ENCODE measurements at places on chromosomes 4 and X.

GRCh38 chrX:136789856-136790255 lies 9.1 kb upstream of the ARHGEF6 start:
- DNase-seq = no peak

DNA sequence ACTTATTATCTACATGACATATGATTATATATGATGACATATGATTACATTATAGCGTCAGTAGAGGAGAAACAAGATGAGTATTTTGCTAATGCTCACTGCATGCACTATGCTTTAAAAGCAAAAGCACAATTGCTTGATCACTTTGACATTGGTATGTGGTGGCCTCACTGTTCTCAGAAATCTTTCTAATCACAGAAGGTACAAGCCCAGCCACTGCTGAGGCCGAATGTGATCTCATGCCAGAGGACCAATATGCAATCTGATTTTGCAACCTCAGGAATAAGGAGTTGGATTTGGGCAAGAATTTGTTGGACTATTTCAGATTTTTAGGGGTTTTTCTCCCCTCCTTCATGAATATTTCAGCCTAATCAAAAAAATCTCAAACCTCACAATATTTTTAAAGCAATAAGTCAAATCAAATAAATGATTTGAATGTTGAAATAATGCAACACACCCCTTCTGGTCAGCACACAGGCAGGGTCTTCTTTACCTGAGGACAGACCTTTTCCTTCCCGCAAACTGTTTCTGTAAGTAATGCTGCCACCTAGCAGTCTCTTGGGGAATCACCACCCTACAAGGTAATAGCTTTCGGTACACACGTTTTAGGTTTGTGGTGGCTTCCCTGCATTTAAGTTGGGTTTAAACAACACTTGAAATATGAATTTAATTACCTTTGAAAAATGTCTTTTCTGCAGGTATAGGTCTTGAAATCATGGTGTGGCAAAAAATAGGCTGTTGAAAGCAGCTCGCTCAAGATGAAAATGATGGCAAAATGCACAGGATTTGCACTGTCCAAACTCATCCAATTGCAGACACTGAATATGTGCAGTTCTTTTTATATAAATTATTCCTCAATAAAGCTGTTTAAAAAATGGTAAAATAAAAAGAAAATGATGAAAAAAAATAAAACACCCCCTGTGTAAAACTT lies 4.8 kb upstream of the CXCL13 start:
- DNase-seq = no peak

DNA sequence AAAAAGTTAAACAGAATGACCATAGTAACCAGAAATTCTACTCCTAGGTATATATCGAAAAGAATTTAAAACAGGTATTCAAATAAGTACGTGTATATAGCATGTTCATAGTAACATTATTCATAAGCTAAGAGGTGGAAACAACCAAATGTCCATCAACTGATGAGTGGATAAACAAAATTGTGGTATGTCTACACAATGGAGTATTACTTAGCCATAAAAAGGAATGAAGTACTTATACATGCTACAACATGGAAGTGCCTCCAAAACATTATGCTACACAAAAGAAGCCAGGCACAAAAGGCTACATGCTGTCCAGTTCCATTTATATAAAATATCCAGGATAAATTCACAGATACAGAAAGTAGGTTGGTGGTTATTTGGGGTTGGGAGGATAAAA lies 76.5 kb downstream of the CD99L2 start:
- no peak for DNase-seq

DNA sequence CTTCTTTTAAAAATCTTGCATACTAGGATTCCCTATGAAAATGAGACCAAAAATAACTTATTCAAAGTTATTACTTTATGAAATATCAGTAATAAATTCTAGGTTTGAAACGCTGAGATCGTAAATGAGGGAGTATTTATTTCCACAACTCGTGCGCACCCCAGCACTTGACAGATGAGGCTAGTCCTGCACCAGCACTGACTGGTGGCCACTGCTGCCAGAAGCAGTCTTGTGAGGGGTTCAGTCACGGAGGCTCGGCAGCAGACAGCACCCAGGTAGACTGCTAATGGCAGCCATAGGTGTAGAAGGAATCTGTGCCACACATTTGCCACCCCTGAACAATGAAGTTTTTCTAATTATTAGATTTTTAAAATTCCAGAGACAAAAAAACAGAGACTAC lies 248.7 kb downstream of the CAMK2D start:
- DNase-seq = no peak

- DNase-seq = no peak
Observed at GRCh38 chr4:165597581-165598480, 219.0 kb downstream of the CPE start.

DNA sequence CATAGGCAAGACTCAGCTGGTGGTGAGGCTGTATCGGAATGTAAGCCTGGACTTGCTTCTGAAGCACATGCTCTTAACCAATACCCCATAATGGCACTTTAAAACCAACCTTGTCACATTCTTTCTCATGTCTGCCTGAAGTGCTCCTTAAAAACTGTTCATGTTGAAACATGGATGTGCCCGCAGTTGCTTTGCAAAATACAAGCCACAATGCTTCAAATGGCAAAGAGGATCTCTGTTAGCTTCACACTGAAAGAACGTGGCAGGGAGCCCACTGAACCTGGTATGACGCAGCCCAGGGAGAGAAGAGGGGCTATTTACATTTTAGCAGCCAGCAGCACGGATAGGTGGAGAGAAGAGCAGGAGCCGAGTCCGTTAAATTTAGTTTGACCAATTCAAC lies 29.3 kb downstream of the SOD3 start:
- no peak for DNase-seq

- no peak for DNase-seq
Observed at GRCh38 chr4:160038615-160039014, 935.7 kb downstream of the RAPGEF2 start.

DNA sequence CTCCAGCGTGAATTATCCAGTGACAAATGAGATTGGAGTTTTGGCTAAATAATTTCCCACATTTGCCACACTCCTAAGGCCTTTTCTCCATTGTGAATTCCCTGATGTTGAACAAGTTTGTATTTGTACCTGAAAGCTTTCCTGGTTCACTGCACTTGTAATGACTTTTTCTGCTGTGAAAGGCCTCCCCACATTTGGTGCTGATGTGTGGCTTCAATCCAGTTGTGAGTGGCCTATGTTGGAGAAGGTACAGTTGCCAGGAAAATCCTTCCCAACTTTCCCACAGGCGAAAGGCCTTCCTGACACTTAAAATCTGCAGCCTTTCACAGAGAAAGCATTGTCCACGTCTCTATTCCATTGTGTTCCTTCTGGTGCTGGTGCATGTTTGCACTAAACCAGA lies 17.3 kb upstream of the HPGD start:
- DNase-seq = no peak

DNA sequence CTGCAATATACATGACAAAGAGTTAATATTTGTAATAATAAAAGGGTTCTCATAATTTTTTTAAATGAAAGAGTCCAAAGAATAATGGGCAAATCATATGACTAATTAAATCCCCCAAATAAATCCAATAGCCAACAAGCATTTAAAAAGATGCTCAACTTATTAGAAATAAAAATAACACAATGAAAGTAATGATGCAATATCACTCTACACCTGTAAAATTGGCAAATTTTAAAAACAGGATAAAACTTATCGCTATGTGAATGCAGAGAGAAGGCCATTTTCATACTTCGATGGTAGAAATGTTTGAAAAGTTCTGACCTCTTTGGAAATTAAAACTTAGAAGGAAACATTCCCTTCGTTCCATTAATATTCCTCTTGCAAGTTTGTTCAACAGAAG lies 1.9 kb downstream of the F8 start:
- DNase-seq = no peak

DNA sequence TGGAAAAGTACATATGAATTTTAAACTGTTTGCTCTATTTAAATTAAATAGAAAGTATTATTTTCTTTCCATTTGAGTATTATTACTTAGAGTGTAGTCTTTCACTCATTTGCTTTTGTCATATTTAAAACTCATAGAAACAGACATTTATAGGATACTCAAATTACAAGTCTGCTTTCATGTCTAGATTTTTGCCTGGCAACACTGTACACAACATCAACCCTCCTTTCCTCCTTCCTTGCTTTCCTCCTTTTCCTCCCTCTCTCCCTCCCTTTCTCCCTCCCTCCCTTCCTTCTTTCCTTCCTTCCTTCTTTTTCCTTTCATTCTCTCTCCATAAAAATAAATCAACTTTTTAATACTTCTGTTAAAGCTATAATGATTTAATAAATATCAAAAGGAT lies 2361.2 kb downstream of the ARAP2 start:
- DNase-seq = no peak

DNA sequence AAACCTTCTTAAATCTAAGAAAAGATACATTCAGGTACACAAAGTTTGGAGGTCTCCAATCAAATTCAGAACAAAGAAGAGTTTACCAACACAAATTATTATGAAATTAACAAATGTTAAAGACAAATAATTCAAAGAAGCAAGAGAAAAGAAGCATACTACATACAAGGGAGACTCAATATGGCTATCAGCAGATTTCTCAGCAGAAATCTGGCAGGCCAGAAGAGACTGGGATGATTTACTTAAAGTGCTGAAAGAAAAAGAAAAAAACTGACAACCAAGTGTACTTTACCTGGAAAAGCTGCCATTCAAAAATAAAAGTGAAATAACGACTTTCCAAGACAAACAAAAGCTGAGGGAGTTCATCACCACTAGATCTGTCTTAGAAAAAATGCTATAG lies 64.4 kb upstream of the HTR2C start:
- DNase-seq = no peak

DNA sequence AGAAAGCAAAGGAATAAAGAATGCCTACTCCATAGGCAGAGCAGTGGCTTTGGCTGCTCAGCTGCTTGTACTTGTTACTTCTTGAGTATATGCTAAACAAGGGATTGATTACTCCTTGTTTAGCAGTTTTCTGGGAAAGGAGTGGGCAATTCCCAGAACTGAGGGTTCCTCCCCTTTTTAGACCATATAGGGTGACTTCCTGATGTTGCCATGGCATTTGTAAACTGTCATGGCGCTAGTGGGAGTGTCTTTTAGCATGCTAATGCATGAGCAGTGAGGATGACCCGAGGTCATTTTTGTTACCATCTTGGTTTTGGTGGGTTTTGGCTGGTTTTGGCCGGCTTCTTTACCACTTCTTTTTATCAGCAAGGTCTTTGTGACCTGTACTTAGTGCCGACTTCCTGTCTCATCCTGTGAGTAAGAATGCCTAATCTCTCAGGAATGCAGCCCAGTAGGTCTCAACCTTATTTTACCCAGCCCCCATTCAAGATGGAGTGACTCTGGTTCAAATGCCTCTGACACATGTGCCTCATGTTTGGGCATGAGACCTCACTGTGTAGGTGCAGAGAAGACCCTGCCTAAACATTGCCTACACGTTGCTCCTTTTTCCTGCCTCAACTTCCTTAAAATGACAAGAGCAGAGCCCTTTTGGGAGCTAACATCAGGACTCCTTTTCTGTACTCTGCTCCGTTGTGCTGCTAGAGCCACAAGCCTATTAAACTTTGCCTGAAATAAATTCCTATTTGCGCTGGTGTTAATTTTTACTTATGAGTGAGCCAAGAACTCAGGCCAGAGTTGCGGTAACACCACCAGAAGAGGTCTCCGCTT lies 21.0 kb upstream of the UBA6 start:
- DNase-seq = no peak

DNA sequence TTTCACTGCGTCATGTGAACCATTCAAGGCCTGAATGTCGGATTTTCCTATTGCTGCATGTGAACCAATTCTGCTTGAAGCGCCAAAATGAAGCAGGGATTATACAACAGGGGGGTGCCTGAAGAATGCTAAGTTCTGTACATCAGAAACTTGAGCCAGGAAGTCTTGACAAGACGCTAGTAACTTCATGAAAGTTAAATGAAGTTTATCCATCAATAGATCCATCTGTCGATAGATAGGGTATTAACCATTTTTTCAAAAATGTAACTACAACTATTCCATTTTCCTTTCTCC lies 590 bp upstream of the NAF1 start:
- DNase-seq = no peak

- DNase-seq = no peak
Observed at GRCh38 chrX:48278958-48279357, 23.8 kb downstream of the SSX1 start.

GRCh38 chr4:41741354-41741753 lies 7.2 kb downstream of the PHOX2B start:
- DNase-seq = no peak

DNA sequence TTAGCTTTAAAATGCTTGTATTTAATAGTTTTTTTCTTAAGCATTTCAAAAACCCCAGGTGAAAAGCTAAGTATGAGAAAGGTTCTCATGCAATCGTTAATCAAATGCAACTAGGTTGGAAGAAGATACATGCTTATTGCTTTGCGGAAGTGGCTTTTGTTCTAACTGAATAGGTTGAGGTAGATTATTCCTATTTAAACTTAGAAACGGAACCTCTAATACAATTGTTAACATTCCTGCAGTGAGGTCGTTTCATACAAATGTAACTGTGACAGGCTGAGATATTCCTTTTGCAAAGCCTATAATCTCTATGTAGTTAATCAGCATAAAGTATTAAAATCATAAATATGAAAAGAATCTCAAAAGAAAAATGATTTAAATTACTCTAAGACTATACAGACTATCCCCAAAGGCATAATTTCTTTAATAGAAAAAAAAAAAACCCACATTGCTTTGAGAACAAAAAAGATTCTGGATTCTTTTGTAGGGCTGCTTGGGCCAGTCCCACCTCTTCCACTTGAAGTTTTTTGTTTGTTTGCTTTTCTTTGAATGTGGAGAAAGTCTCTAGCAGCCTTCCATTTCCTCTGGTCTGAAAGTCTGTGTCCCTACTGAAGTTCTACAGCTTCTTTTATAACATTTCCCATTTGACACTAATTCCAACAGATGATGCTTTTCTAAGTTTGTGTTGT lies 25.6 kb upstream of the SORBS2 start:
- no peak for DNase-seq

DNA sequence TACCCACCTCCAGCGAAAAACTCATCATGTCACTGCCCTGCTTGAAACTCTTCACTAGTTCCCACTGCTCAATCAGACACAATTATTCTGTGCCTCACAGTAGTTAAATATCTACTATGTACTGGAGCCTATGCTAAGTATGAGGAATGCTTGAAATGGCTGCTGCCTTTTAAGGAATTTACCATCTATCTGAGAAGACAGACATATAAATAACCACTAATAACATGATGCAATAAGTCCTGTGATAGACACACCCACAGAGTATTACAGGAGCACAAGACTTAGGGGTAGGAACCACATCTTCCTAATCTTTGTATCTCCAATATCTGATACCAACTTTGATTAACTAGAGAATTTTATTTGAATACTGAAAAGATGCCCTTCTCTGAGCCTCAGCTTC lies 21.1 kb downstream of the SLC25A53 start:
- no peak for DNase-seq

Data from glomerular endothelial cell (primary cell).